Kidney (tissue), 22 donors: ENCODE measurements at places on chromosomes 3 and 15. TPM values are rescaled to one million over a fixed set of nuclear protein-coding genes. Genes with fewer than 3 reads are reported as not detected.

INSYN1 gene
- 39.6 TPM for polyA plus RNA-seq

MASP1 gene
- 2.8 TPM for polyA plus RNA-seq

RTP3 gene
- 0.30 TPM for polyA plus RNA-seq

ZBED2 gene
- 0.54 TPM for polyA plus RNA-seq

MCF2L2 gene
- polyA plus RNA-seq = 0.32 TPM

CYP19A1 gene
- polyA plus RNA-seq = not detected

LXN gene
- 21.6 TPM for polyA plus RNA-seq

ITIH3 gene
- polyA plus RNA-seq = 2.1 TPM

ADIPOQ gene
- polyA plus RNA-seq = not detected

CCDC191 gene
- 3.7 TPM for polyA plus RNA-seq

POPDC2 gene
- 7.3 TPM for polyA plus RNA-seq

CACNA2D3 gene
- 5.7 TPM for polyA plus RNA-seq

GOLGA8S gene
- polyA plus RNA-seq = 0.13 TPM

- peak; percentile 66 for DNase-seq
These were observed 23.0 kb upstream of the MUC20 start for GRCh38 chr3:195697582-195698324.

GRCh38 chr15:33639978-33640377 lies 328.3 kb upstream of the CHRM5 start:
- no peak for DNase-seq

DNA sequence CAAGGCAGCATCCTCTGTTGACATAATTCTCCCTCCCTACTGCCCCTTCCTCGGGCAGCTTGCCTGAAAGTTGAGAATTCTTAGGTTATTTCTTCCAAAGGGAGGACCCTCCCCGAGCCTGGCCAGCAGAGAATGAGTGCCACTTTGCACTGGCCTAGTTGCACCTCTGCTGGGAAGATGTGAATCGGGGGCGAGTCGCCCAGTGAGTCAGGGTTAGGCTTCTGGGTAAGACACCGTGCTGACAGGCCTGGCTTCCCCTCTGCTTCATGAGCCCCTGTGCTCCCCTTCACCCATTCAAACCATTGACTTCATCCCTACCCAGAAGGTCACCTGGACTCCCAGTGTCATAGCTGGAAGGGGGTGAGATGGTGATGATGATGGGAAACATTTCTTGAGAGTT lies 82.3 kb downstream of the AAGAB start:
- no peak for DNase-seq

- no peak for DNase-seq
These were observed 115.7 kb downstream of the ADAMTS17 start for GRCh38 chr15:100226107-100226506.

DNA sequence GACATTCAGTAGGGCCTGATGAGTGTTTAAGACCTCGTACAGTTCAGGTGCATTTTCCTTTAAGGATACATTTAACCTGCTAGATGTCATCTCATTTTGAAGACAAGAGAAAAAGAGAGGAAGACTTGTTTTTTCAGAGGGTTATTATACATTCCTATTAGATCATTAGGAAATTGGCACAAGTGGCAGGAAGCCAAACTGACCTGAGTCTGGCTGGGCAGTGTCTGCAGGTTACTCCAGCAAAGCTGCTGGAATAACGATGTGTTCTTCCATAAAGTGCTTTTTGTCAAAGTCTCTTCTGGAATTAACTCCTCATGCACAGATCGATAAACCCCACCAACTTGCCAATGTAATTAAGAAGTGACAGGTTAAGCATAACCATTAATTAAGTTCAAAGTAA lies 396.4 kb upstream of the TPRG1 start:
- no peak for DNase-seq

DNA sequence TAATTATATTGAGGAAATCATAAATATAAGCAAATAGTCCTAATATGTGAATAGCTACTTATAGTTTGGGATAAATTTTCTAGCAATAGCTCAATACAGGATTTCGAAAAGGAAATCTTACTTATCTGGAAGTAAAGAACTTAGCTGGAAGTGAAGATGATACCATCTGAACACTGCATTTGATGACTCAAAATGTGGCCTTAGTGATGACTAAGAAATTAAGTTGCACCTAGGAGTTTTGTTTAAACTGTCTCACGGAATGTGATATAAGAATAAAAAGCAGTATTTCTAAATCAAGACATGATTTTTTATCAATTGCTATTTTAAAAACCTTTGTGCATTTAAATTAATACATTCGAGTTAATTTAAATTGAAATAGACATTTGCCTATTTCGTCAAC lies 91.2 kb downstream of the EOMES start:
- DNase-seq = no peak

DNA sequence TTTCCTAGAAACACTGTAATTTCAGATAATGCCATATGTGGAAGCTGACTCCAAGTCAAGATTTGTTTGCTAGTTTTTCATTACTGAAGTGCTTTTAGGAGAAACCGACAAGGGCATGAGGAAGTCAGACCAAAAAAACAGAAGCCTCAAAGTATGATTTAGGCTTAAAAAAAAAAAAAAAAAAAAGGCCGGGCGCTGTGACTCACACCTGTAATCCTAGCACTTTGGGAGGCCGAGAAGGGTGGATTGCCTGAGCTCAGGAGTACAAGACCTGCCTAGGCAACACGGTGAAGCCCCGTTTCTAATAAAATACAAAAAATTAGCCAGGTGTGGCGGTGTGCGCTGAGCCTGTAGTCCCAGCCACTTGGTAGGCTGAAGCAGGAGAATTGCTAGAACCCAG lies 11.6 kb downstream of the RPL15 start:
- DNase-seq = no peak

DNA sequence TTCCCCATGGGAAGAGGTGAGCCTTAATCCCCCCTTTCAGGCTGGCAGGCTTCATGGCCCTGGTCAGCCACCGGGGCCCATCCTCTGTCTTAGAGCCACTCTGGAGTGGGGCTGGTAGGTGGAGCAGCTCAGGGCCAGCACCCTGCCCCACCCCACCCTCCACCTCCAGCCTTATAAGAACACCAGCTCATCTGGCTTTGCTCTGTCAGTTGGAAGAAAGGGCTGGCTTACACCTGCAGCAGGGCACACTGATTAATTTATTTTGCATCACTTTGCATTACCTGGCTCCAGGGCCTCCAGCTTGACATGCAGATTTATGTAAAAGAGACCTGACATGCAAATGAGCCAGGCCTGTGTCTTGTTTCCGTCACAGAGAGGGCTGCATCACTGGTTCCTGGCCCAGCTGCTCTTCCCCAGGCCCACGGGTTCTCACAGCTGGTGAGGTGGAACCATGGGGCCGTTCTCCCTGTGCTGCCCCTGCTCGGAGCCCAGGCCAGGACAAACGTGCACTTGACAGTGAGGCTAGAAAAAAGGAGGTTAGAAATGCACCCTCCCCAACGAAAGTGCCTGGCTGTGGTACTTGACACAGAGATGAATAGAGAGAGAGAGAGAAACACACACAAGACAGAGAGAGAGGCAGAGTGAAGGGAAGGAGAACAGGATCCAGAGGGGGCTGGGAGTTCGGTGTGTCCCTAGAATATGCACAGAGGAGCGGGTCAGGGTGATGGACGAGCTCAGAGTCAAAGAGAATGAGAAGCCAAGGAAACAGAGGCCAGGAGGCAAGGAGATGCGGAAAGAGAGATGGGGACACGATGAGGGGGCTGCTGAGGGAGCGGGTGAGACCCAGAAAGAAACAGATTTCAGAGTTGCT lies 44.5 kb upstream of the MAGEF1 start:
- DNase-seq = no peak

- DNase-seq = no peak
These were observed 43.0 kb downstream of the LRRC49 start for GRCh38 chr15:70935631-70936030.

- no peak for DNase-seq
These were observed 48.8 kb upstream of the WDR5B start for GRCh38 chr3:122464659-122465058.

DNA sequence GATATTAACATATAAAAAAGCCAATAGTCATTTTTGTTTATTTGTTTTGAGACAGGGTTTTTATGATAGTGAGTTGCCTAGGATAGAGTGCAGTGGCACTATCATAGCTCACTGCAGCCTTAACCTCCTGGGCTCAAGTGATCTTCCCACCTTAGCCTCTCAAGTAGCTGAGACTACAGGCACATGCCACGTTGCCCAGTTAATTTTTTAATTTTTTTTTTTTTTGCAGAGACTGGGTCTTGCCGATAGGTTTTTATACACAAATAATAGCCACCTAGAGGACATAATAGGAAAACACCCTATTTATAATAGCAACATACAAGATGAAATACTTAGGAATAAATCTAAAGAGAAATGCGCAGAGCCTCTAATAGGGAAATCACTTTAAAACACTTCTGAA lies 13.3 kb downstream of the EIF3J start:
- DNase-seq = no peak

DNA sequence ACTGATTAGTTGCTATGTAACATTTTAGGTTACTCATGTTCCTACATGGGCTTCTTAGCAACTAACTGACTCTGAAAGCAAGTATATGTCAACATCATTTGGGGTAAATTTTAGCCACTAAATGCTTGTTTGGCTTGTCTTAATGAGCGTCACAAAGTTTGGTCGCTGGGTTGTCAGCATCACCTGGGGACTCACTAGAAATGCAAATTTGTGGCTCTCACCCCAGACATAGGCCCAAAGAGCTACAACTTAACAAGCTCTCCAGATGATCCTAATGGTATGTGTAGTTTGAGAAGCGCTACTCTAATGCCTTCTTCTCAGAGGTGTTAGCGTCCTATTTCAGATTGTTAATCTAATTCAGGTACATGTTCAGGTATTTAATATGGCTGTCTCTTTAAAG lies 32.7 kb upstream of the CPOX start:
- no peak for DNase-seq

- DNase-seq = no peak
These were observed 7.3 kb upstream of the MAPK6 start for GRCh38 chr15:52011711-52012144.

DNA sequence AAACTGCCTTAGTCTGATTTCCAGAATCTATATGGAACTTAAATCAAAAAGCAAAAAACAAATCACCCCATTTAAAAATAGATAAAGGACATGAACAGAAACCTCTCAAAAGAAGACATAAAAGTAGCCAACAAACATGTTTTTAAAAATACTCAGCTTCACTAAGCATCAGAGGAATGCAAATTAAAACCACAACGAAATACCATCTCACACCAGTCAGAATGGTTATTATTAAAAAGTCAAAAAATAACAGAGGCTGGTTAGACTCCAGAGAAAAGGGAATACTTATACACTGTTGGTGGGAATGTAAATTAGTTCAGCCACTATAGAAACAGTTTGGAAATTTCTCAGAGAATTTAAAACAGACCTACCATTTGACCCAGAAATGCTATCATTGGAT lies 367.9 kb downstream of the ZIC4 start:
- DNase-seq = no peak

DNA sequence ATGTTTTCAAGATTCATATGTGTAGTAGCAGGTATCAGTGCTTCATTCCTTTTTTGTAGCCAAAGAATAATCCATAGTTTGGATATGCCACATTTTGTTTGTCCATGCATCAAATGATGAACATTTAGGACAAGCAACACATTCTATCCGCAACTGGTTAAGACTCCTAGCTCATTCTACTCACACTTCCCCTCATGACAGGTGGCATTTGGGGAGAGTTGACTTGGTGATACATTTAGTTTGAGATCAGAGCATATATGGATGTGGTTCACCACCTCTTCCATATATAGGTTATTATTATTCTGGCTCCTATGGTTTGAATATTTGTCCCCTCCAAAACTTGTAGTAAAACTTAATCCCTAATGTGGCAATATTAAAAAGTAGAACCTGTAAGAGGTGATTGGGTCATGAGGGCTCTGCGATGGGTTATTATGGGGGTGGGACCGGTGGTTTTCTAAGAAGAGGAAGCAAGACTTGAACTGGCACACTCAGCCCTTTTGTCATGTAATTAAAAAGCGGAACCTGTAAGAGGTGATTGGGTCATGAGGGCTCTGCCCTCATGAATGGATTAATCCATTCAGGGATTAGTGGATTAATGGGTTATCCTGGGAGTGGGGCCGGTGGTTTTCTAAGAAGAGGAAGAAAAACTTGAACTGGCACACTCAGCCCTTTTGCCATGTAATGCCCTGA lies 75.3 kb upstream of the HRH1 start:
- DNase-seq = no peak

DNA sequence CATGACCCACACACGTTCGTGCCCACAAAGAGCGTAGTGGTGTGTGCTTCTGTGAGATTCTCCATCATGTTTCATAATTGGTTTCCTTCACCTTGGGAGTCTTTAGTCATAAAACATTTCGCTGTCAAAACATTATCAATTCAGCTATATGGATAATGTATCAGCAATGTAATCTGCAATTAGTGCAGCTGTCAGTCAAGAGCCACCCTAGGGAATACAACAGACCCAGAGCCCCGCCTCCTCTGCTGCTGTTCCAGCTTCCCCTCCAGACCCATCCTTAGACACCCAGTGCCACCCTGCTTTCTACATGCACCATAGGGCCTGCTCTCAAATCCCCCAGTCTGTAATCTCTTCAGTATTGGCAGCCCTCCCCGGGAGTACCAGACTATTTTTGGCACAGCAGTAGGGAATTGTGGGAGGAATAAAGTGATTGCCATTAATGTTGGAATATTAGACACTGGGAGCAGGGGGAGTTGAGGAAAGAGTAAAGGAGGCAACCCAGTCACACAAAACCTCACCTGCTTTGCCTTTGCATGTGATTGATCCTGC lies 31.5 kb upstream of the C3orf80 start:
- DNase-seq = no peak

- DNase-seq = no peak
These were observed 5.2 kb upstream of the LRRK1 start for GRCh38 chr15:100913961-100914360.

DNA sequence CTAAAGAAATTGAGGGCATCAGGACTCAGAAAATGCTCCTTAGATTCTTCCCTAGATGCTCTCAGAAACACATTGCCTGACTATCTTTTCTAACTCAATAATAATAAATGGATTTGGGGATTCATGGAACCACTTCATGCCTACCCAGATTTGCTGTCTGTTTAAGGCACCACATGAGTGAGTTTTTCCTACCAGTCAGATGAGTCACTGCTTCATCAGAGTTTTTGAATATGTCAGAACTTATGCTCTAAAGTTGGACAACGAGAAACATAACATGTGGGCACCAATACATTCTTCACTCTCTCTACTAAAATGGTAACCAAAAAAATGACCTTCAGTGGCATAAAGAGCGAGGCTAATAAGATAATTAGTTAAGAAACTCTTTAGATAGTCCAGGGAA lies 1135.1 kb downstream of the TUSC7 start:
- DNase-seq = no peak

- peak; percentile 18 for DNase-seq
These were observed 8.7 kb upstream of the RFX7 start for GRCh38 chr15:56252386-56252785.

- no peak for DNase-seq
These were observed 101.6 kb downstream of the MOBP start for GRCh38 chr3:39569095-39569494.
